ENCODE measurements at places on chromosomes 3 and 15. TPM values are rescaled to one million over a fixed set of nuclear protein-coding genes. Genes with fewer than 3 reads are reported as not detected.

The HHLA2 gene
- total RNA-seq: not detected

The FEZF2 gene
- total RNA-seq: not detected

The TMEM89 gene
- total RNA-seq: not detected

The GPR171 gene
- not detected for total RNA-seq

The CD200R1 gene
- not detected for total RNA-seq

The TPM1 gene
- total RNA-seq: 951 TPM

The ATP13A5 gene
- not detected for total RNA-seq

The OR5K4 gene
- total RNA-seq: not detected

The GOLGA8K gene
- total RNA-seq: 0.16 TPM

The UNC13C gene
- total RNA-seq: not detected

The KLHL40 gene
- not detected for total RNA-seq

The CFAP92 gene
- total RNA-seq: 0.69 TPM

The AEN gene
- 80.6 TPM for total RNA-seq

The PLSCR4 gene
- 693 TPM for total RNA-seq
